ENCODE measurements at places on chromosomes 6 and 20. TPM values are rescaled to one million over a fixed set of nuclear protein-coding genes. Genes with fewer than 3 reads are reported as not detected.

SLC22A2 gene
- not detected for total RNA-seq

DLK2 gene
- total RNA-seq = 37.7 TPM

DNA sequence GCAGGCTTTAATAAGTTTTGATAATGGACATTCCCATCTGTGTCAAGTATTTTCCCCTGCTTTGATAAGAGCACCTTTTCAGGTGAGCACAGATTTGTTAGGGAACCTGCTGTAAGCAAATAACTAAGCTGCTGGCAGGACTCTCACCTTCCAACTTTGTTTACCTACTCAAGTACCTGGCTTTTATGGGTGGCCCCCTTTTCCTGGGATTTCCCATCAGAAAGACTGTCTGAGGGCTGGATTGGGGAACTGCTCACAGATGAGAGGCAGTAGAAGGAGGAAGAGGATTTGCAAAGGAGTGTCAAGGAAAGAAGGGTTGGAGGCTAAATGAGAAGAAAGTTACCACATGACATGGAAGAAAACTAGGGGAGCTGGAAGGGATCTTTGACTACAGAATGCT lies 210.1 kb upstream of the RIMS1 start:
- no peak for DNase-seq

LY6G6C gene
- total RNA-seq = 376 TPM

DNA sequence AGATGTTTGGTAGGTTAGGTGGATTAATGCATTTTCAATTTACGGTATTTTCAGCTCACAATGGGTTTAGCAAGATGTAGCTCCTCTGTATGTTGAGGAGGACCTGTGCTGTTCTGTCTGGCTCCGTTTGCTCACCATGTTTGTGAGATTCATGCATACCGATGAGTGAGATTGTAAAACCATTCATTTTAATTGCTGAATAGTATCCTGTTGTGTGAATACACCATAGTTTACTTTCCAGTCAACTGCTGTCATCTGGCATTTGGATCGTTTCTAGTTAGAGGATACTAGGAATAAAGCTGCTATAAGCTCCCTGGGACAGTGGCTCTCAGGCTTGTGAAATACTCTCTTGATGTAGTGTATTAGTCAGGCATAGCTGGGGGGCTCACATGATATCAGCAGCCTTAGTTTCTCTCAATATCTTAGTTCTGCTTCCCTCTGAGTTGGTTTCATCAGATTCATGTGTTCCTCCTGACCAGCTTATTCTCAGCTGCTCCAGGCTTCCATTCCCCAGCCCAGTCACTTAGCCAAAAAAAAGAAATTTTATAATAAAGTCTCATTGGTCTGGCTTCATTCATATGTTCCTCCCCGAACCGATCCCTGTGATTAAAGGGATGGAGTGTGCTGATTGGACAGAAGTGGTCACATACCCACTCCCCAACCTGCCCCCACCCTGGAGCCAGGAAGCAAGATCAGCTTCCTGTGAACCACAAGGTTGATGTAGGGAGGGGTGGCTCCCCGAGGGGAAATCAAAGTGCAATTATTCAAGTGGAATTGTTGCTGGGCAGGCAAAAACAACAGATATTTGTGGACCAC lies 10.9 kb upstream of the B4GALT5 start:
- no peak for DNase-seq

GUCA1A gene
- 0.76 TPM for total RNA-seq

- no peak for DNase-seq
Measured at GRCh38 chr20:8454137-8454712, 322.2 kb downstream of the PLCB1 start.

All from suprapubic skin (tissue), 4 donors.